Transverse colon (tissue), 4 donors: ENCODE measurements at places on chromosomes 4 and X. TPM values are rescaled to one million over a fixed set of nuclear protein-coding genes. Genes with fewer than 3 reads are reported as not detected.

GRCh38 chr4:102563000-102563399, 61.8 kb downstream of the NFKB1 start:
- no peak for DNase-seq

DNA sequence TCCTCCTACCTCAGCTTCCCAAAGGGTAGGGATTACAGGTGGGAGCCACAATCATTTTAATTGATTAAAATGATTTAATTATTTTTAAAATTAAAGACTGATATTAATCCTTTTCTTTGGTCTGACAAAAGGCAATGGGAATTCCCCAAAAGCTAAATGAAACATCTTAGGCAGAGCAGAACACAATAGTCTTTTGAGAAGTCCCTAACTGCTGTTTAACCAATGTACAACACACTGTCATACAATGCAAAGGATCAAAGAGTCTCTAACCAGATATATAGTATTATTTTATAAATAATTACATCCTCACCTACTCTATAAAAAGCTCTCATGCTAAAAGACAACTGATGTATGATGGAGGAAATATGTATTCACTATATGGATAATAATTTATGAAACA, 47.0 kb downstream of the THAP9 start:
- no peak for DNase-seq

GRIA2 gene
- total RNA-seq, result not detected

GRCh38 chrX:14641681-14642655, 112.6 kb downstream of the GLRA2 start:
- no peak for DNase-seq

RTL9 gene
- total RNA-seq, result not detected
